ENCODE measurements at places on chromosomes 2 and 18.

DNA sequence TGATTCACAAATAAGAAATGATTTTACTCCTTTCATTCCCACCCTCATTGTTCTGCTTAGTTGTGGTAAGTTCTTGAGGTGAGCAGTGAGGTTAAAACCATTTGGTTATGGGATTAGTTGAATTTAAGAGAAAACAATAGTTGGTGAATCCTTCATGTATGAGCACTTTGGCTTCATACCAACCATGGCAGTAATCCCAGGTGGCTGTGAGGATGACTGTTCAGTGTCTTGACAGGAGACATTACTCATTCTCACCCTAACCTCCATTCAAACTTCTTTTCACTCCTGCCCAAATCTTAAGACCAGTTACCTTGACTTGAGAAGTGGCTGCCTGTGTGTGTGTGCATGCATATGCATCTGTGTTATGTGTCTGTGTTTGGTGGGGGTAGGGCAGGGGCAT is 143.1 kb downstream of the SETBP1 start:
- no peak for DNase-seq

- no peak for DNase-seq
These were observed 15.9 kb downstream of the POLI start for GRCh38 chr18:54284981-54285785.

- DNase-seq: no peak
These were observed 13.1 kb downstream of the PPP3R1 start for GRCh38 chr2:68238955-68239822.

- DNase-seq: no peak
These were observed 30.0 kb downstream of the RNF125 start for GRCh38 chr18:32048507-32049091.

- no peak for DNase-seq
These were observed 670.7 kb downstream of the ERBB4 start for GRCh38 chr2:211867845-211868451.

GRCh38 chr18:54503131-54503894 is 87.7 kb upstream of the DYNAP start:
- no peak for DNase-seq

DNA sequence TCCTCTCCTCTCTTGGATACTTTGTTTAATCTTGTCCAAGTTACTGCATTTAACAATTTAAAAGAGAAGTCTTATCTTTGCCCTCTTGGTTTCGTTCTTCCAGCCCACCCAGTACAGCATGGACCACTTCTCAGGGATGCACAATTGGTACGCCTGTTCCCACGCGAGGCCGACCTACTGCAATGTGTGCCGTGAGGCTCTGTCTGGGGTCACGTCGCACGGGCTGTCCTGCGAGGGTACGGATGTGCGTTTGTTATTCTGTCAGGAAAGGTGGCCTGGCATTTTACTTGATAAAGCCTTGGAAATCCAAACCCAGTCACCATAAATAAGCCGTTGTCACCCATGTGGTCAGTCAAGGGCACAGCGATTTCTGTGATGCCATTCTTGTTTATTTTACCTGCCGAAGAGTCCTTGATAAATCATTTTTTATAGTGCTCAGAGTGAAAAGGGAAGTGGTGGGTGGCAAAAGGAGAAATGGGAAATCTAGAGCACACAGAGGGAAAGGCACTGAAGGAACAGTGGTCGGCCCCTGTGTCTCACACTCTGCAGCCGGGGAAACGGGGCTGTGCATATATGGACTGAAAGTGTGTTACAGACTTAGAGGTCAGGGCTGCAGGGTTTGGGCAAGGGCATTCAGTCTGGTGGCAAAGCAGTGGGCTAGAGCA is 80.5 kb downstream of the DGKD start:
- no peak for DNase-seq
